Astrocyte of the cerebellum (primary cell): ENCODE measurements at places on chromosomes 12 and 14.

- no peak for DNase-seq
Observed at GRCh38 chr12:131452444-131452860, 258.4 kb upstream of the SFSWAP start.

DNA sequence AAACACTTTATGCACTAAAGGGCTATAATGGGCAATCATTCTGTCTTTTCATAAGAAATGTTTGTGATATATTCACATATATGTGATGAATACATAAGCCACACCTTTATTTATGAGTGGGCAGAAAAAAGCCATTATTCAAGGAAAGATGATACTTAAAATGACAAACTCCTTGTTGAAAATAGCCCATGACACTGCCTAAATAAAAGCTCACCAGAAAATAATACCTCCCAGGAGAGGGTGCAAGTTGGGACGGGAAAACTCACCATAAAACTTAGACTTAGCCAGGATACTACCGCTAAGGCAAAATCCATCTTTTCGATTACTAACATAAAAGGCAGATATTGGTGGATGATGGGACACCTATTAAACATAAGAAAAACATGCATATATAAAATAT lies 35.8 kb upstream of the BBS10 start:
- no peak for DNase-seq

GRCh38 chr14:35333797-35334743 lies 41.9 kb downstream of the PSMA6 start:
- no peak for DNase-seq

DNA sequence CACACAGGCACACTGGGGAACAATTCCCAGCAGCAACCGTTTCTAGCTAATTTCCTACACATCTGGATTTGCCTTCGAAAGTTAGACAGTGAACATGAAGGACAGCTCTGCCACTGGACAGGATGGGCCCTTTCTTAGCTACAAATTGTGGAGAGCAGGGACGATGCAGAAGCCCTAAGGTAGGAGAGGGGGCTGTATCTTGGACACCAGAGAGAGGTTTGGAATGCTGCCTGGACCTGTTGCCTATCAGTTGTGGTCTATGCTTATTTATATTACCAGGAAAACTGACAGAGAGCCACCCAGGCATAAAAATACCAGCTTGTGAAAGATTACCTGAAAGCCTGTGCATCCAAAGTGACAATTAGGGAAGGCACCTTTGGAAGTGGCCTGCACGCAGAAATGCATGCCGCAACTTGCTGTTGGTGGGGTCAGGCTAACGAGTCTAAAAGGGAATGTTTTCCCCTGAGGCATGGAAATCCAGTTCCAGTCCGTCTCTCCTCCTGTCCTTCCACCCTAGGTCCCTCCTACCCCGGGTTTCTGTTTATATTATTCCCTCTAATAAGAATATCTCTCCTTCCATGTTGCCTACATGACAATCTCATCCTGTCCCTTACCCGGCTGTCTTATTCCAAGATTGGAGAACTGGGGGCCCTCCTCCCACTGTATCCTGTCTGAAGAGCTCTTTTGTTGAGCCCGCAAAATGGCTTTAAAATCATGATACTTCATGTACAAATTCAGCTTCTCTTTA lies 60.2 kb downstream of the MDM2 start:
- no peak for DNase-seq

- DNase-seq: peak; percentile 64
Observed at GRCh38 chr12:105820429-105821125, 318.2 kb downstream of the NUAK1 start.

DNA sequence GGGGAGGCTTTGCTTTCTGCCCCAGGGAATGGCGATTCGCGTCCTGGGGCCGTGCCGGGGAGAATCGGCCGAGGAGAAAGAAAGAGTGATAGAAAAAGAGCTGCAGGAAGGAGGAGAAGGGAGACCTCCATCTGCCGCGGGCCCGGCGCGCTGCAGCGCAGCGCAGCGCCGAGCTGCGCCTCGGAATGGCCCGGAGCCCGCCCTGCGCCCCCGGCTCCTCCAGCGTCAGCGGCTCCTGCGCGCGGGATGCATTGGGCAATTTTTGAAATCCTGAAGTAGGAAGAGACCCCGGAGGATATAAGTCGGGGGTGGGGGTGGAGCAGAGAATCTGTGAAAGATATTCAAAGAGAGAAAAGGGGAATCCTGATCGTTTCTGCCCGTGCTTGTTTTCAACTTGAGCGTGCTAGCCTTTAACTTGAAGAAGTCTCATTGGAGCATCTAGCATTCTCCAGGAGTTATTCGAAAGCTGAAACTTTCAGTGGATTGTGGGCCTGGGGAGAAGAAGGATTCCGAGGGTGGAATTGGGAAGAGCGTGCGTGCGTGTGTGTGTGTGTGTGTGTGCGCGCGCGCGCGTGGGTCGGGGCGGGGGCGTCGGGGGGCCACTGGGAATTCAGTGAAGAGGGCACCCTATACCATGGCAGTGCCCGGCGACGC lies 441 bp downstream of the PDE3A start:
- no peak for DNase-seq

- no peak for DNase-seq
Observed at GRCh38 chr12:104106965-104107364, 31.0 kb downstream of the NFYB start.

- no peak for DNase-seq
Observed at GRCh38 chr14:54688229-54688628, 121.3 kb downstream of the SAMD4A start.

GRCh38 chr12:88206601-88207000 lies 64.5 kb downstream of the TMTC3 start:
- DNase-seq: no peak
